ENCODE measurements at places on chromosomes 13 and 19.

DNA sequence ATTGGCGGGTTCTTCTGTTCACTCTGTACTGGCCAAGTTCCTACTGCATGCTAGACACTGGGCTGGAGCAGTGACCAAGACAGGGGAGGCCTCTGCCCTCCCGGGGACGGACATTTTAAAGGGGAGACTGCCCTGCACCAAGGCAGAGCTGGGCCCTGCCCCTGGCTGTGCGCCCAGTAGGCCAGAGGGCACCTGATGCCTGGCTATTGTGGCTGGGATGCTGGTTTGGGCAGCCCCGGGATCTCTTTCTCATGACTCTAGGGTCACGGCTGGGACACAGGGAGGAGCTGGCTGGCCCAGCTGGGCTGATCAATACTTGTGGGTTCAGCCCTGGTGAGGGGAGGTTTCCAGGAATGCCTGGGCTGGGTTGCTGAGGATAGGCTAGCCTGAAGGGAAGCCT lies 17.7 kb downstream of the LIPE start:
- no peak for DNase-seq

- no peak for DNase-seq
These were observed 3.6 kb downstream of the LTBP4 start for GRCh38 chr19:40604647-40605215.

DNA sequence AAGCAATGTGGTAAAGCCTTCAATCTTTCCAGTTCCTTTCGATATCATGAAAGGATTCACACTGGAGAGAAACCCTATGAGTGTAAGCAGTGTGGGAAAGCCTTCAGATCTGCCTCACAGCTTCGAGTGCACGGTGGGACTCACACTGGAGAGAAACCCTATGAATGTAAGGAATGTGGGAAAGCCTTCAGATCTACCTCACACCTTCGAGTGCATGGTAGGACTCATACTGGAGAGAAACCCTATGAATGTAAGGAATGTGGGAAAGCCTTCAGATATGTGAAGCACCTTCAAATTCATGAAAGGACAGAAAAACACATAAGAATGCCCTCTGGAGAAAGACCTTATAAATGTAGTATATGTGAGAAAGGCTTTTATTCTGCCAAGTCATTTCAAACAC lies 15.6 kb upstream of the ZNF763 start:
- no peak for DNase-seq

- no peak for DNase-seq
These were observed 1113.4 kb upstream of the MIR17HG start for GRCh38 chr13:90233933-90234672.

- peak; percentile 42 for DNase-seq
These were observed 194.7 kb downstream of the LMO7 start for GRCh38 chr13:75830842-75831241.

- no peak for DNase-seq
These were observed 6.9 kb downstream of the UPK1A start for GRCh38 chr19:35673121-35673804.

- DNase-seq: no peak
These were observed 95.3 kb upstream of the MLNR start for GRCh38 chr13:49124693-49125304.

- no peak for DNase-seq
These were observed 8.3 kb downstream of the HMGB1 start for GRCh38 chr13:30457306-30457891.

GRCh38 chr19:3508771-3509535 lies 2.8 kb downstream of the FZR1 start:
- no peak for DNase-seq

- no peak for DNase-seq
These were observed 108.3 kb downstream of the DOCK9 start for GRCh38 chr13:98869408-98870090.

GRCh38 chr13:107373551-107373950 lies 805.6 kb upstream of the ARGLU1 start:
- peak; percentile 80 for DNase-seq

DNA sequence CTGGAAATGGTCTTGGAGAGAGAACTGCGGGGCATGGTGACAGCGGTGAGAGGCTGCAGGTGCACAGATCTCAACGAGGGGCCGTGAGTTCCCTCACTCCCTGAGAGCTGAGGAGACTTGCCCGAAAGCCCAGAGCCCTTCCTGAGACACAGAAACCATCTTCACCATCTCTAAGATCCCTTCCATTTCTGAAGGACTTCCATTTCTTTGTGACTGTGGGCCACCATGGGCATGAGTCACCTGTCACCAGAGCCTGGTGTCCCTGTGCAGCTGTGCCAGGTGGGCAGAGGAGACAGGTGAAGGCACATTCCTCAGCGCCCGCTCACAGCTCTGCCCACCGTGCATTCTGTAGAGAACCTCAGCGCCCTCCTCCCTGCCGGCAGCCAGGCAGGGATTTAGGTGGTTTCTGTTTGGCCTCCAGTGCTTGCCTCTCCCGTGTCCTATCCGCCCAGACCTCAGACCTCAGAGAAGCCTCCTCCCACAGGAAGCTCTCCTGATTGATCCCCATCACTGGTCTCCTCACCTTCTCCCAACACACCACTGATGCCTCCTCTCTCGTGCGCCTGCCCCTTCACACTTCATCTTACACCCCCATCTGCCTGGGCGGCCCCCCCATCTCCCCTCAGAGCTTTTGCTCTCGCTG lies 24.2 kb downstream of the SH3GL1 start:
- no peak for DNase-seq

DNA sequence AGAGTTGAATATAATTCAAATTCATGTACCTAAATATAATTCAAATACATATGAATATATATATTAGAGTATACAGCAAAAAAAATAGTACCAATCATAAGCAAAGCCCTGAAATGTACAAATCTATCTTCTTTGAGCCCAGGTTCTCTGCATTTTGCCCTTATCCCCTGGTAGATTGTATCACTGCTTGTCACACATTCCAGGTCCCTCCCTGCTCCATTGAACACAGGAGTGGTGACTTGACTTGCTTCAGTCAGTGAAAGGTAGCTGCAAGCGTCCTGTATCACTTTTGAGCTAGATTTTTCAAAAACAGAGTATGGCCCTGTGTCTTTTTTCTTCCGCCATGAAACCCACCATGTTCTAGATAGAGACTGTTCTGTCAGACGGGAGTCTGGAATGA lies 369.4 kb downstream of the LIG4 start:
- no peak for DNase-seq

- peak; percentile 60 for DNase-seq
These were observed 1.1 kb upstream of the KCTD15 start for GRCh38 chr19:33795370-33796163.

- no peak for DNase-seq
These were observed 422 bp upstream of the MTUS2 start for GRCh38 chr13:28819735-28820098.

GRCh38 chr19:7516333-7516732 lies 430 bp downstream of the ZNF358 start:
- no peak for DNase-seq

DNA sequence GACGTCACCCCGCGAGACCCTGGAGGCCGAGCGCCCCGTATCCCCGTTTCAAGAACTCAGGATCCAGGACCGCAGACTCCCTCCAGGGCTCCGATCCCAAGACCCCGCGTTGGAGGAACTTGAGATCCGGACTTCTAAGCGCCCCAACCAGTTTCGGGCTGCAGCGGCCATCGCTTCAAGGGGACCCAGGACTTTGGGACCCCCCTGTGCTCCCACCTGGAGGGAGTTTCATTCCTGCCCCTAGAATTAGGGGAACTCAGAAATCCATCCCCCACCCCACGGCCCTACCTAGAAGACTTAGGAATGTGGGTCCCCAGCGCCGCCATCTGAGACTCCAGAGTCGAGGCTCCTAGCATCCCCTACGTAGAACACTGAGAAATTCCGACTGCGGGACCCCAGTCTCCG lies 400 bp downstream of the PLEKHG2 start:
- no peak for DNase-seq

DNA sequence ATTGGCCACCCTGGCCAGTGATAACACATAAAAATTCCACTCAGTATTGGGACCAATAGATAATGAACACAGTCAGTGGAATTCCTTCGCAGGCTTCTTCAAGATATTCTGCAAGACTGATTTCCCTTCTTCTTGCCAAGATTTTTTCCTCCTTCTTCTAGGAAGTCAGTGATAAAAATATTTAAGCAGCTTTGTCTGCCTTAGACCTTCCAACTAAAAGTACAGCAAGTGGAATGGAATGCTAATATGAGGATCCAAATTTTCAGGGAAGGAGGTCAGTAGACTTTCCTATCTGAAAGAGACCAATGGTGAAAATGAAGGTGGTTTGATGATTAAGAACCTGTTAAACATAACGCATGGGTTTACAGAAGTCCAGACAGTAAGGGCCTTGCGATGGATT lies 9.6 kb downstream of the STARD13 start:
- DNase-seq: no peak

GRCh38 chr13:67267136-67267535 lies 37.0 kb upstream of the PCDH9 start:
- DNase-seq: peak; percentile 56

- DNase-seq: no peak
These were observed 900.7 kb downstream of the UQCRFS1 start for GRCh38 chr19:28312269-28312668.
